ENCODE measurements at places on chromosomes 11 and 22.
A peak's percentile ranks its signal among the peaks of the same experiment; 100 is the strongest.

DNA sequence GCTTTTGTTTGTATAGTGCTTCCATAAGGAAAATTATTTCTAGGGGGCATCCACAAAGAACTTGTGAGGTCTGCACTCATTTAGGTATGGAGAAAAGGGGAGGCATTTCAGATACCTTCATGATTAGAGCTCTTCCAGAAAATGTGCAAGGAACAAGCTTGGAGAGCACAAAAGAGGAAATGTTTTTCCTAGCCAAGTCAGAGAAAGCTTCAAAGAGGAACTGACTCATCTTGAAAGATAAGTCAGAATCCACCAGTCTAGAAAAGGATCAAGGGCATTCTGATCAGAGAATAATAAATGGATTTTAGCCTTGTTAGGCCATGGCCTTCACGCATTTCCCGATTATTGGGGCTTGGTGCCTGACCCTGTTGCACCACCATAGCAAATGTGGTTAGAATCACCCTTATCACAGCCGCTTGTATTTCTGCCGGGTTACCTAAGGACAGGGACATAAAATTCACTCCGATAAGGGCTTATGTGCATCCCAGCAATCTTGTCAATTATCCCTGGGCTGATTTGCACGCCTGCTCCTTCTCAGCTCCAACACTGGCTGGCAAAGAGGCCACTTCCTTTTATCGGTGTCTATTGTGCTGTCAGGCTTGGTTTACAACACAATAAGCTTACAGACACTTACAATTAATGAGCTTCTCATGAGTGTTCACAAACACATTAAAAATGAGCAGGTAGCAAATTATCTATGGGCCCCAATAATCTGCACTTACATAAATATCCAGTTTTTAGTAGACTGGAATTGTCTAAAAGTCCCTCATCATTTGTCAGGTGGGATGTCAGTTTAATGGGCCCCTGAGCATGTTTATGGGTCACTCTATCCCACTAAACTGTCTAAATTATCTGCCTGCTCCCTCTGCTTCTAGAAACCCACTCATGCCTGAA, 613.5 kb downstream of the SOX6 start:
- DNase-seq, result no peak

- no peak for DNase-seq
These were observed 5.1 kb downstream of the SYT12 start for GRCh38 chr11:67027943-67028542.

DNA sequence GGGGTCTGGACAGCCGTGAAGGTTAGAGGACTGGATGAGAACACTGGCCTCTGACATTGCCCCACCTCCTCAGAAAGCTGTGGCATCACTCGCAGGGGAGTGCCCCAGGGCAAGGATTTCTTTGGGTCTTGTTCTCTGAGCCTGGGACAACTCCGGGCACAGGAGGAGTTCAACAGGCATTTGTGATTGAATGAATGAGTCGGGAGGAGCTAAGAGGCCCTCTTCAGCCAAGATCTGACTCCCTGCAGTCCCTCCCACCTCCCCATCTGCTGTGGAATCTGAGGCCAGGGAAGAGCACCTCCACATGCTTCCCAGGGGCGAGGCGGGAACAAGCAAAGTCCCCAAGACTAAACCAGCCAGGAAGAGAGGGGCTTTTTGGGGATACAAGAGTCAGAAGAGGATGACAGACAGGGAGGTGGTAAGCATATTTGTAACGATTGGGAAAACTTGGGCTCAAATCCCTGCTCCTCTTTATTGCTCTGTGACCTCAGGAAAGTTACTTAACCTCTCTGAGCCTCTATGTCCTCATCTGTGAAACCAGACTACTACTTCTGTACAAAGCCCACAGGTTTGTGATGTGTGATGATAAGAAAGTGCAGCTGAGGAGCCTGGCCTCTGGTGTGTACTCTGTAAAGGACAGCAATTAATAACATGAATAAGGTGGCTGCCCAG, 6.4 kb downstream of the TP53I11 start:
- DNase-seq, result no peak

GRCh38 chr11:9739123-9739900, 75.4 kb downstream of the SWAP70 start:
- DNase-seq, result no peak

DNA sequence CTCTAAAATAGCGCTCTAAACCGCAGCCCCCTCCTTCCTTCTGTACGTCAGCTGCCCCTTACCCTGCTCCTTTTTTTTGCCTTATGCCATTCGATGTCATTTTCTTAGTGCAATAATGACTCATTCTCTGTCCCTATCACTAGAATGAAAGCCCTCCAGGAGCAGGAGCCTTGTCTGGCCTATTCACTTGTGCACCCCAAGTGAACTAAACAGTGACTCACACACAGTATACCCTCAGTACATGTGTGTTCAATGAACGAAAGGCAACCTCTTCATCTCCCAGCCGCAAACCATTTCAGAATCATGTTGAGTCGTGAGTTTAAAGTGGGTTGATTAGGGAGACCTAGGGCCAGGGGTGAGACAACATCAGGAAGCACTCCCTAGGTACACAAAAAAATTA, 50.7 kb upstream of the SPATA19 start:
- DNase-seq, result no peak

DNA sequence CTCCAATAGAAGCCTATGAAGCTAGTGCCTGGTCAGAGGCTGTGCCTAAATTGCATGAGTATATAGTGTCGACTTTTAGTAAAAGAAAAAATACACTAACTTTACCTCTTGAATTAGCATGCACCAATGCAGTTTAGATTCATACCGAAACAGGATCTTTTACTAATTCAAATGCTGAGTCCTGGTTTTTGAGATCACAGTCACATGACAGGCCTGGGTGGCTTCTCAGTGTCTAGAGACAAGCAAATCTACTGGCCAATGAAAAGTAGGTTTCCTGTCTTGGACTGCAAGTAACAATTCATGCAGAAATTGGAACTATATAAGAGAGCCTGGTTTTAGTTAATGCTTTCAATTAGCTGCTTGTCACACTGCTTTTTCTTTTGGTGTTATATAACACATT, 7.2 kb downstream of the ARHGEF12 start:
- no peak for DNase-seq

DNA sequence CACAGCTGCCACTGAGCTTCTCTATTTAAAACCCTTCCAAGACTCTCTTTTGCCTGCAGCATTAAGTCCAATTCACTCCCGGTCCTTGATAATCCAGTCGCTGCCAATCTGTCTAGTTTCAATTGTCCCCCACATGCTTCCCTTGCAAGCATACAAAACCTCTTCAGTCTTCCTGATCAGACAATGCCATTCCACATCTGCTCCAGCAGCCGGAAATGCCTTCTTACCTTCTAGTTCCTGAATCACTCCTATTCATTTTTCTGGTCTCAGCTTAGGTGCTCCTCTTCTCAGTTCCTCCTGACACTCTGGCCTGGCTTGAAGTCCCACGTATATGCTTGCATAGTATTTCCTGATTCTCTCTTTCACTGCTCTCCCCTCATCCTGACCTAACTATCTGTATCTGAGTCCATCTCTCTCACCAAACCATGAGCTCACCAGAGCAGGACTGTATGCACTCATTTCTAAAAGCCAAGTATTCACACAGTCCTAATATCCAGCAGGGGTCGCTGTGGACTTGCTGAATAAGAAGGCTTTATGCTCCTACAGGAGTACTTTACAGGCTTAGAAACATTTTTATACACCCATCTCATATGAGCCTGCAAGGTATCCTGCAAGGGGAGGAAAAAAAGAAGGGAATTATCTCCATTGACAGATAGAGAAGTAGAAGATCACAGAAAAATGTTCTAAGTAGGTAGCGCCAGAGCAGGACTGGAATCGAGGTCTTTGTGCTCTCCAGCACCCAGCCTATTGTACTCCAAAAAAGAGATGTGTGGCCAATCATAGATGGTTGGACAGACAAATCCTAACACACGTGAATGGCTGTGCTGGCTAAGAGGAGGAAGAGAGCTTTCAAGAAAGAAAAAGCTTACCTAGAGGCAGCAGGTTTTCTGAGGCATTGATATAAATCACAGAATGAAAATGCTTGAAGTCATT, 19.2 kb downstream of the XRRA1 start:
- peak; percentile 75 for DNase-seq

DNA sequence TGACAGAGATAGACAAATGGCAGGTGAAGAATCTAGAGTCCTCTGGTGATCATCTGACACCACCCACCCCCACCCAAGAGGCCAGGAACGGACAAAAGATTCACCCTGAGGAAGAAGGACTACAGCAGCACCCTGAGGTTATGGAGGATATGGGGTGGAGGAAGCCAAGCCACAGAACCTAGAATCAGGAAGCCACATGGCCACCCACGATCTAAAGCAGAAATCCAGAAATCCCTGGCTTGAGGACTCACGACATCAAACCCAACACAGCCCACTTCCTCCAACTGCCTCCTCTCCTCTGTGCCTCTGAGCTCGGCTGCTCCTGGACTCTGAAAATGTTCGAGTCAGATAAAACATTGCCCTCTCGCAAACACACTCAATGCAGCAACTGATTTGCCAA, 364.3 kb downstream of the SHANK2 start:
- no peak for DNase-seq

DNA sequence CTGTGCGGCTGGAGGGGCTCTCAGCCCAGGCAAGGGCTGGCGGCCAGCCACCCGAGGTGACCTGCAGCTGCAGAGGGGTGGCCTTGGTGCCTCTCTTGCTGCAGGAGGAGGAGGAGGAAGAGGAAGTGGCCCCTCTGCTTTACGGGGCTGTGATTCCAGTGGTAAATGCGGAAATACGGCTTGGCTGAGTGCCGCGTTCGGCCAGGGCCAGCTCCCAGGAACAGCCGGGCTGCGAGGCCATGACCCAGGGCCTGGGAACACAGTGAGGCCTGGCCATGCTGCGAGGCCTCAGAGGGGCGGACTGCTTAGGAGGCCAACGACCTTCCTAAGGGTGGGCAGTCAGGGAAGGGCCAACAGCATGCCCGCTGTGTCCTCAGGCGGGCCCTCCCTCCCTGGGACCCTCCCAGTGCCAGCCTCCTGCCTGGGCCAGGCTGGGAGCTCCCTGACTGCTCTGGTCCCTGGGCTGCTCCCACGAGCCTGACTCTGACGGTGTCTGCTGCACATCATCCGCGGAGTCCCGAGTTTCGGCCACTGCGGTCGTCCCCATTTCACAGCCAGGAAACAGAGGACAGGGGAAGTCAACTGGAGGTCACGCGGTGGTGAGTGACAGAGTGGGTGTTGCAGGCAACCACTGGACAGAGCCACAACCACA, 20.8 kb upstream of the PPARA start:
- DNase-seq, result no peak

DNA sequence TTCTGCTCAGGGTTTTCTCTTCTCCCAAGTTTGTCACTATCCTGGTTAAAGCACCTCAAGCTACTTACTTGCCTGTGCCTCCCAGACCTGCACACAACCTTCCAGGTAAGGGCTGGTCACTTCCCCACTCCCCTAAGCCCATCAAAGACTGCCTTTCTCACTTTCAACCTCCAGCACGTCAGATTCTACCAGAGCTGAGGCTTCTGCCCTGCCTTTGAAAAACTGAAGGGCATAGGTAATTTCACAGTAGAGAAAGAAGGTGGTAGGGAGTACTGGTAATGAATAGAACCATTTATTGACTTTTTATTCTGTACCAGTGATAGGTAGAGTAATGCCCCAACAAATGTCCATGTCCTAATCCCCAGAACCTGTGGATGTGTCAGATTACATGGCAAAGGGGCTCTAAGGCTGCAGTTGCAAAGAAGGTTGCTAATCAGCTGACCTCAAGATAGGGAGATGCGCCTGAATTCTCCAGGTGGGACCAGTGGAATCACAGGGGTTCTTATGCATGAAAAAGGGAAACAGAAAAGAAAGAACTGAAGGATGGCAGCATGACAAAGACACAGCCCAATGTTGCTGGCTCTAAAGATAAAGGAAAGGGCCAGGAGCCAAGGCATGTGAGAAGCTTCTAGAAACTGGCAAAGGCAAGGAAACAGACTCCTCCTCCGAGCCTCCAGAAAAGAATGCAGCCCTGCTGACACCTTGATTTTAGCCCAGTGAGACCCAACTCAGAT, 89.0 kb downstream of the SLC1A2 start:
- no peak for DNase-seq

DNA sequence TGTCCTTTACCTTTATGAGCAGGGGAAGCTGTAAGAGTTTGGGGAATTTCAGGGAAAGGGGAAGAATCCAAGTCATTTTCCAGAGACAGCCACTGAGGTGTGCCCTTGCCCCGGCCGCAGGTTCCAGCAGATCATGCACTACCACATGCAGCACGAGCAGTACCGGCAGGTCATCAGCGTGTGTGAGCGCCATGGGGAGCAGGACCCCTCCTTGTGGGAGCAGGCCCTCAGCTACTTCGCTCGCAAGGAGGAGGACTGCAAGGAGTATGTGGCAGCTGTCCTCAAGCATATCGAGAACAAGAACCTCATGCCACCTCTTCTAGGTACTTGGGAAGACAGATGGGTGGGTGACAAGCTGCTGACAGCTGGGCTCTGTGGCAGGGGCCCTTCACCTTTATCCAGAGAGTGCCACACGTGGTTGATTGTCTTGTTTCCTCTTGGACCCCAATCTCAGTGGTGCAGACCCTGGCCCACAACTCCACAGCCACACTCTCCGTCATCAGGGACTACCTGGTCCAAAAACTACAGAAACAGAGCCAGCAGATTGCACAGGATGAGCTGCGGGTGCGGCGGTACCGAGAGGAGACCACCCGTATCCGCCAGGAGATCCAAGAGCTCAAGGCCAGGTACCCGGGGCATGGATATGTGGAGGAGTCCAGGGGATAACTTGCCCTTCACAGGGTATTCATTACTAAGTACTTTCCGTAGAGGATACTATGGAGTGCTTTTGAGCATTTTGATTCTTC, 5.8 kb upstream of the HMBS start:
- no peak for DNase-seq

DNA sequence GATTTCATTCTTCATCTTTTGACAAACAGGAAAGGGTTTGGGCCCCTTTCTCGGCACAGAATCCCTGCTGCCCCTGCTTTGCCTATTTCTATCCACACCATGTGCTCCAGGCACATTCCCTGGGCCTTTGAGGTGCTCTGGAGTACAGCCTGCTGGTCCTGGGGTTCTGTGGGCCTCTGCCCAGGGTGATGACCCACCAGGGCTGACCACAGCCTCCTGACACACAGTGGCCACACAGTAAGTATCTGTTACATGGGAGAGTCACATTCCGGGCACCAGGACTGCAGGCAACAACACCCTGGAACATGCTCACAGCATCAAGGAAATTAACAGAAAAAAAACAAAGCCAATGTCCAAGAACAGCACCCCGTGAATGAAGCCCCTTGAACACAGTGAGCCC, 39.1 kb downstream of the SCUBE2 start:
- DNase-seq, result no peak

DNA sequence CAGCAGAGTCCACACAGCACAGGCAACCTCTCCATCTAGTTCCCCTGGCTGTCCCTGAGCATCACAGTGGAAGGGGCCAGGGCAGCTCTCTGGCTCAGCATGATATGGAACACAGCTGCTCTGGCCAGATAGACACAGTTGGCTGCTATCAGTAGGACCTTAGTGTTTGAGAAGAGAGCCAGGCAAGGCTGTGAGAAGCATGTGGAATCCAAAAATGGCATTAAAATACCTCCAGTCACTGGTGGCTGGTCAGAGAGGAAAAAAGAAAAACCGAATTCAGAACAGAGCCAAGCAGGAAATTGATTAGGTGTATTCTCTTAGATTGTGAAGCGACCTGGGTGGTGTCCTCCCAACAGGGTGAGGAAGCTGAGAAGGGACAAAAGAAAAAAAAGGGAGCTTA, 27.9 kb downstream of the SERPINH1 start:
- no peak for DNase-seq

GRCh38 chr22:43848366-43849171, 13.7 kb downstream of the SULT4A1 start:
- no peak for DNase-seq
